ENCODE measurements at places on chromosomes 13 and 19. TPM values are rescaled to one million over a fixed set of nuclear protein-coding genes. Genes with fewer than 3 reads are reported as not detected.

Gene TMEM272
- total RNA-seq, result not detected

Gene TNFRSF19
- 3.3 TPM for total RNA-seq

Gene SELENOV
- not detected for total RNA-seq

Gene DPF1
- 0.37 TPM for total RNA-seq

Gene PRRG2
- total RNA-seq, result 8.0 TPM

Gene FAM98C
- 15.1 TPM for total RNA-seq

Gene MRPL57
- total RNA-seq, result 6.8 TPM

Gene FUT2
- total RNA-seq, result 9.7 TPM

Gene RAB3A
- total RNA-seq, result 1.6 TPM

DNA sequence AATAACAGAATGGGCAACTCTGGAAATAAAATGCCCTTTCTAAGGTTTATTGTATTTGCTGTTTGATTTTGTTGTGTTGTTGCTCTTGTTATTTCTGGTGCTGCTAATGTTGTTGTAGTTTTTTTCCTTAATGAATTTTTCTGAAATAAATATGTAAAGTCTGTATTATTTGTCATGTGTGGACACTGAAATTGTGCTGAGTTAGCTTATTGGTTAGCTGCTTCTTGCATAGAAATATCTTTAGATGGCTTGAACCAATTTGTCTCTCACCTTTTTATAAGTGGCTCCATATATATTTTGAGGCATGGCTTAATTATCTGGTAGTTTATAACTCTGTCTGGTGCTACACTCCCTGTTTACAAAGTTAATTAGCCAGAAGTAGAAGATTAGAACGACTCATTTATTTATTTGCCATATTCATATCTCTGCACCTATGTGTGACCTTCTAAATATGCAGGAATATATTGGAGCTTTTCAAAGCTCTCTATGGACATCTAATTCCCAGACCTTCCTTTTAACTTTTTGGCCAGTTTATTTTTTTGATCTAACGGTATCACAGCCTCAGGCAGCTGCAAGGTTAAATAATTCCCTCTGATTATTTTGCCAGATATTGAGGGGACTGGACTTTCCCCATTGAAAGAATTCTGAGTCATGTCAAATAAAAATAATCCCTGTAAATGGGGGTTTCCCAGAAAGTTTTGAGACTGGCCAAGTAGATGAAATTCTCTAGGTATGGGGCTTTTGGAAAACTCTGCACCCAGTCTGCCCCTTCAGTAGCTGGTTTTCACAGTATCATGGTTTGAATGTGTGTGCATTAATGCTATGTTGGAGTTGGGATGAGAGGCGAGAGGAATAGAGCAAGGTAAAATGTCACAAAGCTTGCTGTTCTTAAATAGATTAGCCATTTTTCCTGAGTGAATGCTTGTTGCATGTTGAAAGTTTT, 1331.7 kb upstream of the MIR17HG start:
- DNase-seq, result no peak

GRCh38 chr13:114017028-114017630, 43.3 kb upstream of the C13orf46 start:
- DNase-seq, result no peak

DNA sequence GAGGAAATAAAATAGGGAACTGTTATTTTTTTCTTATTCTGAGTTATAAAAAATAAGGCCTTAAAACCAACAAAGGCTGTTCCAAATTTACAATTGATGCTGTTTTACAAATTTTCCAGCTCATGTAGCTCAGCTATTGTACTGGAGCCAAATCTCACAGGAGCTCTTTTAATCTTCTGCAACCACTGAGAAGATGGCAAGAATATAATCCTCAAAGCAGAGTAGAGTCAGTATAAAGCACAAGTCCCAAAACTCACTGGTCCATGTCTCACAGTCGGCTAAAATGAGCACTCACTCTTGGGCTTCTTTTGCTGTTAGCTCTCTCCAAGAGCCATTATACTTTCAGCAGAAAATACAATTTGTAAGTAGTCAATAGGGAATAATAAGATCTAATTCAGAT, 1074.4 kb upstream of the PRR20A start:
- no peak for DNase-seq

- no peak for DNase-seq
Observed at GRCh38 chr13:32317716-32318465, 2.6 kb downstream of the BRCA2 start.

DNA sequence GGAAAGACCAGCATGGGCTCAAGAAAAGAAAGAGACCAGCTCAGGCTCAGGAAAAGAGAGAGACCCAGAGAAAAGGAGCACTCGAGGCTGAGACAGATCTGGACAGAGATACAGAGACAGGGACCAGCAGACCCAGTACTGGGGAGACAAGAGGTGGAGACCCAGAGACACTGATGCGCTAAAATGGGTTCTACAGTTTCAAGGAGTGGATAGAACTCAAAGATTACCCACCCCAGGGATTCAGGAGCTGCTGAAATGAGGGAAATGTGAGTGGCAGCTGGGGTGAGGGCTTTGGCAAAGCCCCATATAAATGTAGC, 609 bp upstream of the ZSCAN18 start:
- no peak for DNase-seq

DNA sequence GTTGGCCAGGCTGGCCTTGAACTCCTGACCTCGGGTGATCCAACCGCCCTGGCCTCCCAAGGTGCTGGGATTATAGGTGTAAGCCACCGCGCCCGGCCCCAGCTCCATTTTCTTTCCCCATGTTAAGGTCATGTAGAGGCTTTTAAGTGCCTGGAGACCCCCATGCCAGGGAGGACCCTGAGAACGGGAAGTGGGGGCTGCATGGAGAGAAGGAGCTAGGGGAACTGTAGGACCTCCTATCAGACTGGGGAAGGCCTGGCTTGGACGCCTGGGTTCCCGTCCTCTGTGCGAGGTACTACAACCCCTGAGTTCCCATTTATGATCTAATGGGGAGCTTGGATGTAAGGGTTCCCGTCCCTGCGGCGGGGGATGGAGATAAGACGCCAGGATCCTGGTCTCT, 714 bp upstream of the NPAS1 start:
- DNase-seq, result no peak

DNA sequence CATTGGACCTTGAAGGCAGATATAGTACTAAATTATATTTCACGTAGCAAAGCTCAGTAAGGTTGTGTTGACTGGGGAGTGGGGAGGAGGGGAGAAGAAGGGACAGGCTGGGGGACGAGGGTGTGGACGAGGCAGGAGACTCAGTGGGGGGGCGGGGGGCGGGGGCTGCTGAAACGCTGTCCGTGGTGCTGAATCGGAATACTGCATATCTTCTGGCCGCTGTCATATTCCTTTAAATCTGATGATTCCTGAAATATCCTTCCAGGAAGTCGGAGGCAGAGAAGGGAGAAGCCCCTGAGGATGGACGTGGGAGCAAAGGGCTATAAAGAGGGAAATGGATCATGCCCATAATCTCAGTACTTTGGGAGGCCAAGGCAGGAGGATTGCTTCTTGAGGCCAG, 34.7 kb upstream of the CASP14 start:
- no peak for DNase-seq

- no peak for DNase-seq
Observed at GRCh38 chr13:82947191-82947621, 935.1 kb downstream of the SLITRK1 start.

GRCh38 chr19:50568728-50569698, 778 bp upstream of the LRRC4B start:
- DNase-seq, result no peak

DNA sequence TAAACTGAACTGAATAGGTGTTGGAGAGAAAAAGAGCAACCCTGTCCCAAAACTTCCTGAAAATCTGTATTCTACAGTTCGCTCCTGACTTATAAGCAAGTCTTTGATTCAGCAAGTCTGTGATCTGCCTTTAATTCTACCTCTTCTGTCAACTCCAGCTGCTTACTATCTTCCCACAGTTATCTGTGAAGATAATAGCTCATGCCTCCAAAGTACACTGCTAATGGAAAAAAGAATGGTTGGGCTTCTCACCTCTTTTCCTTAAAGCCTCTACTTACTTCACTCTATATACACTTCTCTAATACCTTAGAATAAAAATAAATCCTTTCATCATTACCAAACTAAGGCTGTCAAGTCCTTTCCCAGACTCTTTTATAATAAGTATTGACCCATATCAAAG, 391.5 kb upstream of the MIR17HG start:
- DNase-seq, result no peak

DNA sequence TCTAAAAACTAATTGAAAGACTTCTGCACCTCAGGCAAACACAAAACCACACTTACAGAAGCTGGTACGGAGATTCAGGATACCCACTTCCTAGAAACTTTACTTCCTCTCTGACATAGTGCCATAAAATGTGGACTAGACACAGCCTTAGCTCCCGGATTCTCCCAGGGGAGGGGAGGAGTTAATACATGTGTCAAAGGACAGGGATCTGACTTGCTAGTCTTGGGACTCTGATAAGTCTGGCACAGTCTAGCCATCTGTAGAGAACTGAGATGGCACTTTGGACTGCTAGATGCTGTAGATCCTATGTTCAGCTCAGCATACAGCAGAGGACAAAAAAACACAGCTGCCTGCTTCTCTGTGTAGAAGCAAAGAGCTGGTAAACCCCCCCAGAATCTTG, 769.8 kb upstream of the MIR17HG start:
- DNase-seq, result no peak

- DNase-seq, result no peak
Observed at GRCh38 chr19:24029941-24030636, 56.9 kb upstream of the ZNF254 start.

DNA sequence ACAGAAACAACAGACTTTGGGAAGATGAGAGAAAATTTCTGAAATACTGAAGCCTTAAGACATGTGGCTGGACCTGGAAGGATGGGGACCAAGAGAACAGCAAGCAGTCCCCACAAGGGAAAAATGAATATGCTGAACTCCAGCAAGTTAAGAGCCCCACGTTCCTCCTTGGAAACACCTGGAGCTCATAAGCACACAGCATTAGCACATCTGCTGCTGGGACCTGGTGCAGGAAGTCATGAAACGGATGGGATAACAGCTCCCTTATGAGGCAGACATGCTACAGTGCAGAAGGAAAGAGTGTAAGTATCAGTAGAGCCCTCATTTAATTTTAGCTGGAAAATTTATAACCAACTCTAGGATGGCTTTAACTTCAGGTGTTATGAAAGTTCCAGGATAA, 67.3 kb downstream of the SLC15A1 start:
- DNase-seq, result no peak

- no peak for DNase-seq
Observed at GRCh38 chr19:52028780-52029123, 573 bp upstream of the ZNF614 start.

DNA sequence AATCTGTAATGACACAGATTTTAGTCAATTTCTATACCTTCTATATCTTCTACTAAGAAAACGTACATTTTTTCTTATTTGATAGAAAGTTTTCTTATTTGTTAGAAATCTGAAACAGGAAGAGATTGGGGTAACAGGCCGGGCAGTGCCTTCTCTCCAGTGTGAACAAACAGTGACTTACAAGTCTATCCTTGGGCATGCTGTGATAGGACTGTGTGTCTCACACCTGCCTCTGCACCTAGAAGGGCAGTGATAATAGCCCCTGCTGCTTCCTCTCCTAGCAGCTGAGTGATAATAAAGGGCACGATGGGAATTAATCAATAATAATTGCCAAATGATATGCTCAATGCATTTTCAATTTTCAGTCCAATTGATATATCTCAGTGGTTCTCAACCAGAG, 1.4 kb downstream of the TMEM272 start:
- DNase-seq, result no peak

- no peak for DNase-seq
Observed at GRCh38 chr13:66617786-66618185, 612.4 kb downstream of the PCDH9 start.
